ENCODE measurements at places on chromosomes 2 and 18.

DNA sequence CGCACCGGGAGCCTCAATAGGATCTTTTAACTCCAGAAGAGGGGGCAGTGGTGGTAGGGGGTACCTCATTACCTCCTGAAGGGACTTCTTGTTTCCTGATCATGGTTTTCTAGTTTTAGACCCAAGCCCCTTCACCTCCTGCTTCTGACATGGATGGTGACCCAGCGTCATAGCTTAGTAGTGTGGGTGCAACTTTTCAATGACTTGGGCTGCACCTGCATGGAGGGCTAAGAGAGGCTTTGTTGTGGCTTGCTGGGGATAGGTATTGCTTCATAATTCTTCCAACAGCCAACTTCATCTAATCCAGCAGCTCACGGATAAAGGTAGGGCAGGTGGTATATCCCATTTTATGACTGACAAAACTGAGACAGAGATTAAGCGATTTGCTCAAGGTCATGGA, 3.0 kb downstream of the SLC1A4 start:
- DNase-seq: no peak

- no peak for DNase-seq
These were observed 1.7 kb downstream of the MYOM1 start for GRCh38 chr18:3217948-3218647.

- no peak for DNase-seq
These were observed 102.6 kb downstream of the VSNL1 start for GRCh38 chr2:17643031-17643615.

- no peak for DNase-seq
These were observed 23.6 kb downstream of the ALPK2 start for GRCh38 chr18:58605027-58606020.

DNA sequence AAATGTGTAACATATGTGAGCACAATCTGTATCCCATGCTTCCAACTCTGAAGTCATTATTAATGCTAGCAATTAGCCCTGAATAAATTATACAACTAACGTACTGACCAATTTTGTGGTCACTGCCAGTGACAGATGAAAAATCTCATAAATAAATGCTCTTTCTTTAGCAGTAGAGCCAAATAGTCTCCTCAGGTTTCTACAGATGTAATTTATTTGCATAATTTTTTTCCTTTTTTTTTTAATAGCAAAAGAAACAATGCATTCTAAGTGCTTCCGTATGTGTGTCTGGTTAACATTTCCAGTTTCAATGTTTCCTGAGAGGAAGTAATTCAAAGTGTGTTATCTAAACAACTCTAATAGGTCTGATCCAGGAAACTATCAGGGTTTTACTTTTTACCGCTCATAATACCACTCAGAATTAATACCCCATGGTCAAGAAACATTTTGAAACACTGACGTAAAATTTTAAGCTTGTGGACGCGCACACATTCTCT, 108.4 kb downstream of the MEP1B start:
- DNase-seq: no peak

DNA sequence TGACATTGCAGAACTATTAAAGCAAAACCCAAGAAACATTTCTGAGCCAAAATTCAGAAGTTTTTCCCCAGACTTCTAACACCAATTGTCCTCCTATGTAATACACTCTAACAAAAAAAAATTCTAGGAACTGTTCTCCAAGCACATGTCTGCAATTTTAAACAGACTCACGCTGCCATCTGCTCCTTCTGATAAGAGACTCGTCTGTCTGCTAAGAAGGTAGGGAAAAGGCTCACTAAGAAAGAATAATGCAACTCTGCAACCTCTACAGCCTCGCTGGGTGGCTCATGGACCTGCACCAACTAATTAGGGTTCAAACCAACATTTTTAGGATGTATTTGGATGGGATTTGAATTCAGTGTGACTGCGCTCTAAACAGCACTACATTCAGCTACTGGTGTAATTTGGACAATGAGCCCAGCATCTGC, 366.5 kb downstream of the DSC3 start:
- no peak for DNase-seq

DNA sequence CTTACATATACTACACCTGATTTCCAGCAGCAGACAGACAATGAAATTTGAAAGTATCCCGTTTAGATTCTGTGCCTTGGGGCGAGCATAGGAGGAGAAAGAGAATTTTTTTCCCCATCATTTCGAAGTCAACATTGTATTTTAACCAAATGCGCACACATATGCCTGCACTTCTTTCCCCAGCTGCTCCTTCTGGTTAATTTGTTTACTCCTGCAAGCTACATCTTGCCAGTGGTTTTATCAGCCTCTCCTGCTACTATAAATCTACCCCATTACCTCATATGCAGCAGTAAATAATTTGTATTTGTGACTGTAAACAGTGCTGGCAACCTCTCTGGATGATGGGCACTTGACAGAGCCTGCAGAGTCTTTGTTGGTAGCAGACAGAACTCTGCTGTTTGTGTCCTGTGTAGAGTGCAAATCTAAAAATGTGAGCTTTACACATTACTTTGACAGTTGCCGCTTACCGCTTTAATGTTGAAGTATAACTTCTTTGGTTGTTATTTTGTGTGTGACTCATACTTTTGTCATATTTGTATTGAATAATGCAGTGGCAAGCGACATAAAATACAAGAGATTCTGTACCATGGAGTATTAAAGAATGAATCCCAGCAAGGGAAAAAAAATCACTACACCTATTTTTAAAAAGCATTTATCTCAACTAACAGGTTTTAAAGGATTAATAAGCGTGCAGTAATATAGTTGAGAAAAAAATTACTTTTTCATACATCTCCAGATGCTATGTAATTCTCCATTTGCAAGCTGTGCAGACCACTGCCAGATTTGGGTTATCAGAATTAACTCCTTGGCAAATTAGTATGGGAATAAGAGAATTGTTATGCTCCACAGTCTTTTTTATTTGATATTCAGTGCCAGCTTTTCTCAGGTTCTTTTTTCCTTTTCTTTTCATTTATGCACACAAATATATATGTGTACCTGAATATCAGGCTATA, 536.8 kb downstream of the XIRP2 start:
- DNase-seq: no peak

GRCh38 chr2:103346780-103347179, 584.9 kb downstream of the TMEM182 start:
- no peak for DNase-seq

- DNase-seq: no peak
These were observed 10.1 kb upstream of the SPIRE1 start for GRCh38 chr18:12668041-12668440.

DNA sequence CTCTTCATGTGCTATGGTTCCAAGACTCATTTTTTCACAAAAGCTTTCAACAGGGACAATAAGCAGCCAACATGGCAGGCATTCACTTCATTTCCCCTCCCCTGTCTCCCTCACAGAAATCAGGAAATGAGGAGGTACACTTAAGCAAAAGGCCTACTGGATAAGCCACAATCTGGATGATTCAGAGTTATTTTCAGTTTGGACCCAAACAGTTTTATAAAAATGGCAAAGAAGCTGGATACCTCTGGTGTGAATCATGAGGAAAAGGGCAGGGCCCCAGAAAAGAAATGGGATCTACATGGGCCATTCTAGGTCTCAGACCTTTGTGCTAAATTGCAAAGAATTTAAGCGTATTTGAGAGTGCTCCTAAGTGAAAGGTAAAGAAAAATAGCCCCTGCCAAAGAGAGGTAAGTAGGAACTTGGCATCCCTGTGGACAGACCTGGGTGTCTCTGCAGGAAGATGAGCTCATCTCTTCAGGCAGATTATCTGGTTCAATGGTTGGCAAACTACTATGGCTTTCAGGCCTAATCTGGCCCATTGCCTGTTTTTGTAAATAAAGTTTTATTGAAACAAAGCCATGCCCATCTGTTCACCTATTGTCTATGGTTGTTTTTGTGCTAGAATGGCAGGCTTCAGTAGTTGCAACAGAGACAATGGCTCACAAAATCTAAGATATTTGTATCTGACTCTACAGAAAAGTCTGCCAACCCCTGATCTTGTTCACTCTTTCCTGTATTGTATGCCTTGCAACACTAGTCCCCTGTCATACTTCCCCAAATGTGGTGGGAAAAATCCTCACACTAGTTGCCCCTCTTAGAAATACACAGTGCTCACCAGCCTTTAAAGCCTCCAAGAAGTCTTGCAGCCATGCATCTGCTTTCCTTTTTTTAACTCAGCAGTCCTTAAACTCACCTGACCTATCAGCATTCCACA, 315.0 kb downstream of the ALK start:
- no peak for DNase-seq

DNA sequence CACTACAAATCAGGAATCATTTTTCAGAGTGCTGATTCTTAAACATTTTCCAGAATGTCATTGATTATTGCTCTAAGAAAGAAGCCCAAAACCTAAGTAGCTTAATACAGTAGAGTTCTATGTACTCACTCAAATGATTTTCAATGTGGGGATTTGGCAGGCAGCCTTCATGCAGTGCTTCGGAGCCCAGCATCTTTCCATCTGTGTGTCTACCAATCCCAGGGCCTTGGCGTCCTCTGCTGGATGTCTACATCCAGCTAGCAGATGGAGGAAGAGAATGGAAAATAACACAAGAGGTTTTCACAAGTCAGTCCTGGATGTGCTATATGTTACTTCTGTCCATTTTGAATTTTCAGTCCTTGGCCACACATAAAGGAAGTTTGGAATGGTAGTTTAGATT, 151.8 kb downstream of the RDH14 start:
- no peak for DNase-seq

GRCh38 chr18:76419811-76420210, 75.2 kb downstream of the ZNF516 start:
- no peak for DNase-seq

- DNase-seq: no peak
These were observed 84.6 kb downstream of the FBXO15 start for GRCh38 chr18:74063023-74063422.

DNA sequence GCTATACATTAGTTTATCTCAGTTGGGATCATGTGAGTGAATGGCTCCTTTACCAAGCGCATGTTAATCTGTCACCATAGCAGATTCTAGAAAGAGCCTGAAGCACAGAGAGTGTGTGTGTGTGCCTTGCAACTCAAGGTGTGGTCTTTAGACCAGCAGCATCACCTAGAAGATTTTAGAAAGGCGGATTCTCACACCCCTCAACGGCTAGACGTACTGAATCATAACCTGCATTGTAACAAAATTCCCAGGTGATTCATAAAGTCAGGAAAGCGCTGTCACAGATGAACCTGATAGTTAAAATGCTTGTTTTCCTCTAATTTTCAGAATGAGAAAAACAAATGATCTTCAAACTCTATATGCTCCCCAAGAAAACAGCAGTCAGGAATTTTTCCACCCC, 45.5 kb upstream of the MAPRE2 start:
- no peak for DNase-seq

DNA sequence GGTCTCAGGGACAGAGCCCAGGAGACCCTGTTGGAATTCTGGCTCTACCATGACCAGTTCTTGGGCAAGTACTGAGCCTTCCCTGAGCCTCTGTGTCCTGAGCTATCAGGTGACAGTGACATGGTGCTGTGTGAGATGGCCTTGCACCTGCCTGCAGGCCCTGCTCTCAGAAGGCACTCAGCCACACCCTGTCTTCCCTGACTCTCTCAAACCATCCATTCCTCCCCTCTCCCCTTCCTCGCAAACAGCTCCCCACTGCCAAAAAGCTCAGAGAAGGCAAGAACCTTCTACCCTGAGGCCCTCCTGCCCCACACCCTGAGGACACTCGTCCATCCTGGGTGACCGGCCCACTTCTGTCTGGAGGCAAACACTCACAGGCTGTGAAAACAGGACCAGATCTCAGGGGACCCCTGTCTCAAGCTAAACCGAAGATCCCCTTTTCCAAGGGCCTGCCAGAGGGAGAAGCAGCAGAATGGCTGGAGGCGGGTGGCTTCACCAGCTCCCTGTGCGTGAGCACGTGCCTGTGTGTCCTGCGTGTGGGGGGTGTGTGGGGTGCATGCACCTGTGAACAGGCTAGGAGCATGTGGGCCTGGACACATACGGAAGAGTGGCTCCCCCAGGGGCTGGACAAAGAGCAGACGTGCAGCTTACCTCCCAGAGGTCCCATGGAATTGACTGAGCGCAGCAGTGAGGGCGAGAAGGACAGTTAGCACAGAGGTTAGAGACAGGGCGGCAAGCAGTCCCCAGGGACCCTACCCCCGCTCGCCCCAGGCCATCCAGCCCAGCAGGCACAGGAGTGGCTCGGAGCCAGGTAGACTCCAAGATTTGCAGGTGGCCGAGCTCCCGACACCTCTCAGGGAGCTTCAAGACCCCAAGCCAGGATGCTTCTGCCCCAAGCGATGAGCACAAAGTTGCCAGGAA, 53.9 kb downstream of the BIN1 start:
- no peak for DNase-seq

DNA sequence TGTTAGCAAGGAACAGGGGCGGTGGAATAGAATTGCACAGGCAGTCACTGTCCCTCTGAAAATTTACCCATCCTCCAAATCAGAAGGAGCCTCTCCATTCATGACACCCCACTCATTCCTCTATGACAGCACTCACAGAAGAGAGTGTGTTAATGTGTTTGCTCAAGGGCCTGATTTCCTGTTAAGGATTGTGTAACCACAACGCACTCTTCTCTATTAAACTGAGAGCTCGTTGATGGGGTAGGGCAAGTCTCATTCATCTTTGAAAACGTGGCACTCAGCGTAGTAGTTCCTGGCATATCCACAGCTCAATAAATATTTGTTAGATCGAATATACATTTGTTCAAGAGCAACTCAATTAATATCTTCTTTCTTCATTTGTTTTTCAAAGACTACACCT, 106.4 kb downstream of the VAPA start:
- DNase-seq: no peak

- DNase-seq: no peak
These were observed 4.3 kb downstream of the VAPA start for GRCh38 chr18:9918016-9918680.

GRCh38 chr2:174608866-174609214, 11.2 kb upstream of the WIPF1 start:
- DNase-seq: no peak

GRCh38 chr2:217864963-217865772, 137.6 kb downstream of the TNS1 start:
- no peak for DNase-seq

DNA sequence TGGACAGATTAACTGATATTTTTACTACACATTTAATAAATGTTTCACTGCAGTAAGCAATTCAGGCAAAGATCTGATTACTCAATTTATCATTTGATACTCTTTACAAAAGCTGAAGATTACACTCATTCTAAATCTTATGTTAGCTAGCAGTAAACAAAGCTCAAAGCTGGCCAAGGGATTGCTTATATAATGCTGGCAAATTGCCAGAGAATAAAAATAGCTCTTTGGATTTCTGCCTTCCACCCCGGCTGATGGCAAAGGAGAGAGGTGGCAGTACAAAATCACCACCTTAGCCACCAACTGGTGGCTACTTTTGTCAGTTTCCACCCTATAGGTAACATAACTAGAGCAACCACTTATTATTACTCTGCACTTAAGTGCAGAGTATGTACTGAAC, 320.5 kb downstream of the FSIP2 start:
- DNase-seq: no peak
